ENCODE measurements at places on chromosomes 6 and 20.

DNA sequence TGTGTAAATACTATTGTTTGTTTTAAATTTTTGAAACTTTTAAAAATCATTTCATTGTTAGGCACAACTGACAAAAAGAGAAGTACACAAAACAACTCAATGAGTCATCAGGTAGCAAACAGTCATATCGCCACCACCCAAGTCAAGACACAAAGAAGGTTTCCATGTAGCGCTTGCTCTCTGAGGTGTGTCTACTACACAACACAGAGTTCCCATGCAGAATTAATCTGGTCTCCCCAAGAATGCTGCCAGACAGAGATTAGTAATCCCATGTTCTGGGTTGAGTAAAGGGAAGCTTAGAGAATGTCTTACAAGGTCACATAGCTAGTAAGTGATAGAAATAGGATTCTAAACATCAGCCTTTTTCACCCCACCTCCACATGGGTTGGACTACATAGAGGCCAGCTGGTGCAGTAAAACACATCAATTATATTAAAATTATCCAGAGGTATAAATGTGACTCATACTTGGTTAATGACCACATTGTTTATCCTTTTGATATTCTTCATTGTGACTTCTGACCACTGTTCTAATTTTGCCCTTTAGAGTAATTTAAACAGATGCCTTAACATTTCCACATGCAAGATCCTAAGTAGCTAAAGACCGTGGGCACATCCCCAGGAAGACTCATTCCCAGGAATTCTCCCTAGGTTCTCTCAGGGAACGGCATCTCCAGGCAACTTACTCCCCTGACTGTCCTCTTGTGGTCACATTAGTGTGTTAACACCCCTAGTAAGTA, 413.5 kb downstream of the PRKN start:
- DNase-seq, result no peak

- DNase-seq, result no peak
Observed at GRCh38 chr20:38811769-38812168, 6.3 kb downstream of the PPP1R16B start.

- DNase-seq, result no peak
Observed at GRCh38 chr6:31396422-31397152, 6.8 kb upstream of the MICA start.

DNA sequence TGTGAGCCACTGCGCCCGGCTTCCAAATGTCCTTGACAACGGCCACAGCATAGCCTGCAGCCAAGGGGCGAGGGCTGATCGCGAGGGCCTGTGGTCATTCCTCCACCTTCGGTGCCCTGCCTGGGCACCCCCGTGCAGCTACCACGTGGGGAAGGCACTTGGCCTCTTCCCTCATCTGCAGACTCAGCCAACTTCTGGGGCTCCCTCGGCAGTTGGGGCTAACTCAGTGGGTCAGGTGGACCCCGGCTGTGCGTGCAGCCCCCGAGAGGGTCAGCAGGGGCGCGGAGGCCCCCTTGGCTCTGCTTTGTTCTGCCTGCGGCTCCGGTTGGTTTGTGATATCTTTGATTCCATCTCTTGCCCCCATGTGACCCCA, 52.9 kb upstream of the BHLHE23 start:
- peak; percentile 75 for DNase-seq

GRCh38 chr6:20403766-20404640, 2.3 kb downstream of the E2F3 start:
- no peak for DNase-seq

GRCh38 chr20:34049897-34050695, 56.4 kb downstream of the RALY start:
- DNase-seq, result no peak

DNA sequence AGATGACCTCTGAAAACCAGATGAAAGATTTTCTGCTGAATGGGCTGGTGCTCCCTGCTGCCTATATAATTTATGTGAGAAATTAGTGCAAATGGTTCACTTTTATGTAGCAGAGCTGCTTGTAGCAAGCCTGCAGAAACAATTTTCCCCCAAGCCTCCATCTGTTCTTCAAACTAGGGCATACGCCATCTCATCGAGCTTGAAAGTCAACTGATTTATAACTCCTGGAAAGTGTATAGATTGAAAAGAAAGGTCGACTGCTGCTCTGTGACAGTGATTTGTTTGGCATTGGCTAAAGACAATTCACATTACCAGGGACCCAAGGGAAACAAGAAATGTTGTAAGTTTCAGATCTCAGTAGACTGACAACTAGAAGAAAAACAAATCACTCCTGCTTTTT, 93.3 kb downstream of the PACRG start:
- DNase-seq, result no peak

GRCh38 chr6:15137086-15137485, 108.8 kb upstream of the JARID2 start:
- DNase-seq, result no peak
